NCI-H1417 (cell line): ENCODE measurements at places on chromosomes 5 and 9.

- no peak for DNase-seq
These were observed 219.0 kb downstream of the ADAMTSL1 start for GRCh38 chr9:18692962-18693361.

DNA sequence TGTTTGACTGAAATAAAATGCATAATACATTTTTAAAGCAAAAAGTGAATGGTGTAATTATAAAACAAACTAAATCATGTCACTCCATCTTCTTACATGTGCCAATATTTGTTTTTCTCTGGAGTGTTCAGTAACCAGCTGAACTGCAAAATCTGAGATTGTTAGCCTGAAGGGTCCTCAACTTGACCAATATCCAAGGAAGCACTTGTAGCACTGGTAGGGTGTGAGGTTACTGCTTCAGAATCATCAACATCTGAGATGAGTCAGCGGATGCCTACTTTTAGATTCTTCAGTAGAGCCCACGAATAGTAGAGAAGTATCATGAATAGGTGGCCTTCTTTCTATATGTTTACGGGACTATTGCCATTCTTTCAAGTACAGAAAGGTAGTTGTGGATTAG, 226.7 kb downstream of the TLE4 start:
- peak; percentile 2 for DNase-seq

GRCh38 chr5:112253478-112254250, 165.4 kb downstream of the EPB41L4A start:
- DNase-seq, result no peak

DNA sequence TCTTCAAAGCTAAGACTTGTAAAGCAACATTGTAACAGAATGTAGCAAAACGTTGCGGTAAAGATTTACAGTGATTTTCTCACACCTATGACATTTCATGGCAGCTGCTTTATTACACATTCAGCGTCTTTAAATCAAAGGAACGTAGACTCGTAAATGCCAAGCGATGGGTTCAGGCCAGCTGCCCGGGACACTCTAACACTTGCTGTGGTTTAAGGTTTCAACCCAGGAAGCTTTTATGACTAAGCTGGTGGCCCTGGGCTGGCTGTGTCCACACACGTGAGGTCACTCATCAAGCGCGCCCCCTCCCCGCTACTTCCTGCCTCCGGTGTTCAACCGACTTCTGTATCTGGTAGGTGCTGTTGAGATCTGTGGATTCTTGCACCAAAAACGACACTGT, 2.5 kb downstream of the SLC6A18 start:
- peak; percentile 39 for DNase-seq

DNA sequence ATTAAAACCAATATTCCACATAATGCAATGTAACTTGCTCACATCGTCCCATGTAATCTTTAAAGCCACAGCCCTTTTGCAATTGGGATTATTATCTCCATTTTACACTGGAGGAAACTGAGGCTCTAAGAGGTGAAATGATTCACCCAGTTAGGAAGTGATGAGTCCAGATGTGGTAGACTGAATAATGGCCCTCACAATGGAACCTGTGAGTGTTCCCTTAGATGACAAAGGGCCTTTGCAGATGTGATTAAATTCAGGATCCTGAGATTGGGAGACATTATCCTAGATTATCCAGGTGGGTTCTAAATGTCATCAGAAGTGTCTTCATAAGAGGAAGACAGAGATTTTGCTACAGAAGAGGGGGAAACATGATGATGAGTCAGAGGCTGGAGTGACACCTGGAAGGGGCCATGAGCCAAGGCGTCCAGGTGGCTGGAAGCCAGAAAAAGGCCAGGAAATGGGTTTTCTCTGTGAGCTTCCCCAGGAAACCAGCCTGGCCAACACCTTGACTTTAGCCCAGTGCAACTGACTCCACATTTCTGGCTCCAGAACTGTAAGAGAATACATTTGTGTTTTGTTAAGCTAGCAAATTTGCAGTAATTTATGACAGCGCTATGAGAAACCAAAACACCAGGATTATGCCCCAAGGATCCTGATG, 139.1 kb downstream of the KCNIP1 start:
- no peak for DNase-seq

- peak; percentile 22 for DNase-seq
These were observed 4.1 kb downstream of the RPL7A start for GRCh38 chr9:133351908-133352634.

DNA sequence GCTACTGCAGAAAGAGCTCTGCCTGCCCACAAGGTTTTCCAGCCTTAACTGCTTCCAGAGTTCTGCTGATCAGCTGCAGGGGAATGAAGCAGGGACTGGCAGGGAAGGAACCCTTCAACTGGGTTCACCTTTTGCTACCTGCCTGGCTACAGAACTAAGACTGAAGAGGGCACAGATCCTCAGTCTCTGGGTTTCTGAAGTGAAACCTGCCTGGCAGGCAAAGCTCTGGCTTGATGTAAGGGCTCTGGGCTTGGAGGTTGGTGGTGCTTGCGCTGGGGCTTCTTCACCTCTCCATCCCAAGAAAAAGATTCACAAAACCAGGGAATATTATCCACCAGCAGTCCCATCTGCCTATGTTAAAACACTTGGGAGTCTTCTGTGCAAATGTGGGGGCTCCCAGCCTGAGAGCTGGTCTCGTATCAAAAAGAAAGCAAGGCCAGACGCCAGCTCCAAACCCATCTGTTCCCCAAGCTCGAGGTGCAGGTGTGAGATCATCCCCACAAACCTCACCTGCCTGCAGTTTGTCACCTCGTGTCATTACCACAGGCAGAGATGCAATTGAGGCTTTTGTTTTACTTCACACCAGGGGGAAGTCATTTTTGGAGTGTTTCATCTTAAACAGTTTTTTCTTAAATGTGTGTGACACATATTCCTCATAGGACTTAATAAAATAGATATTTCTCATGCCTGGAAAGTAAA, 58.3 kb downstream of the BNC2 start:
- DNase-seq, result no peak

DNA sequence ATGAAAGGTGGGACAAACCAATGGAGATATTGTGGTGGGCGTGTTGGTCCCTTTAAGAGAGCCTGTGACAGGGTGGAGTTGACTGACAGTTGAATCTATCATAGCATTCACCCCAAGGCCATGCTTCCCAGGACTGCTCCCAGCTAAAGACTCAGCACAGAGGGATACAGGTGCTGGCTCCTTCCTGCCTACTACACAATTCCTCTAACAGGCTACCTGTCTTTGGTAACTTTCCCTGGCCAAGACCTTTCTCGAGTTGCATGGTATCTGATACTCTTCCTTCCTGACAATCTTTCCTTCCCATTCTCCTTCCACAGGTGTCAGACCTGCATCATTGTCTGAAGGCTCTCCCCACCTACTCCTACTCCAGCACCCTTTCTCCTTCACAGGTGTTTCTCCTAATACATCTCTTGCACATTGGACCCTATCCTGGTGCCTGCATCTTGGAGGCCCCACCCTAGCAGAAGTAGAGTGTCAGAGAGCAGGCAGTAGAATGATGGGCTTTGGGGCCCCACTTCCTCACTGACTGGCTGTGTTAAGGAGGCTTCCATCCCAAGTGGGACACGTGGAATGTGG, 120.7 kb upstream of the ALDH1B1 start:
- DNase-seq, result no peak

DNA sequence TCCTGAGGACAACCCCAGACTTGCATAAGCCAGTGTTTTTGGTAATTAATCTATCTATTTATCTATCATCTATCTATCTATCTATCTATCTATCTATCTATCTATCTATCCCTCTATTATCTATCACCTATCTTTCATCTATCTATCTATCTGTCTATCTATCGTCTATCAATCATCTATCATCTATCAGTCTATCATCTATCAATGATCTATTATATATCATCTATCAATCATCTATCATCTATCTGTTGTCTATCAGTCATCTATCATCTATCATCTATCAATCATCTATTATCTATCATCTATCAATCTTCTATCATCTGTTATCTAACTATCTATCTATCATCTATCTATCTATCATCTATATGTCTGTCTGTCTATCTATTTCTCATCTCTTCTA, 85.5 kb downstream of the PTCH1 start:
- no peak for DNase-seq

GRCh38 chr9:107600060-107600573, 110.5 kb upstream of the KLF4 start:
- DNase-seq, result no peak

DNA sequence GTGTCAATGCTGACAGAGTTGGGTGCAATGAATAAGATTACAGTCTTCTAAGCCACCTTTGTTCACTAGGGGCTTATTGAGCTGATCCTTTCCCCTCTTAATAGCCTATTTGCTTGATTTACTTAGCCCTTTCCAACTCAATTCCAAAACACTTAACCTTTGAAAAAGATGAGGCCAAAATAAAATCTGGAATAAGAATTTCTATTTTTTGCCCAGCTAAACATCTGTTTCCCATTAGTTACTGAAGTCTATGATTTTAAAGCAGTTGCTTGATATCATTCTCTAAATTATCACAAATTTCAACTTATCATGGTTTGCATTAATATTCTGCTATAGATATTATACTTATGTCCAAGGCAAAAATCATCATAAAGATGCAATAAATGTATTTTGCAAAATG, 1272.0 kb upstream of the ACO1 start:
- no peak for DNase-seq

DNA sequence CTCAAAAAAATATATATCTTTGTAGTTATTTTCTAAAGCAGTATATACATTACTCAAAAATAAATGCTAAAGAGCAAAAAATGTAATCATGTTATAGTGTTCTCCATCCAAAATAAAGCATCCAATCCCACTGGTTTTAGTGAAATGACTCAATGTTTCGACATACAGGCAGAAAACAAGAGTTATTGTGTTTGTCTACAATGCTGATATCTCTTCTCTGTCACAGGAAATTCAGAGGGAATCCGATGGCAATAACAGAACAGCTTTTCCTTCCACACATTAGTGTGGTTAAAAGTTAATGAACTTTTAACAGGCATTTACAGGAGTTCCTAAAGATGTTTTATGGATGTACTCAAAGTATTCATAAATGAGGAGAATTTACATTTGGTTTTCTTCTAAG, 12.0 kb downstream of the TTC33 start:
- no peak for DNase-seq

DNA sequence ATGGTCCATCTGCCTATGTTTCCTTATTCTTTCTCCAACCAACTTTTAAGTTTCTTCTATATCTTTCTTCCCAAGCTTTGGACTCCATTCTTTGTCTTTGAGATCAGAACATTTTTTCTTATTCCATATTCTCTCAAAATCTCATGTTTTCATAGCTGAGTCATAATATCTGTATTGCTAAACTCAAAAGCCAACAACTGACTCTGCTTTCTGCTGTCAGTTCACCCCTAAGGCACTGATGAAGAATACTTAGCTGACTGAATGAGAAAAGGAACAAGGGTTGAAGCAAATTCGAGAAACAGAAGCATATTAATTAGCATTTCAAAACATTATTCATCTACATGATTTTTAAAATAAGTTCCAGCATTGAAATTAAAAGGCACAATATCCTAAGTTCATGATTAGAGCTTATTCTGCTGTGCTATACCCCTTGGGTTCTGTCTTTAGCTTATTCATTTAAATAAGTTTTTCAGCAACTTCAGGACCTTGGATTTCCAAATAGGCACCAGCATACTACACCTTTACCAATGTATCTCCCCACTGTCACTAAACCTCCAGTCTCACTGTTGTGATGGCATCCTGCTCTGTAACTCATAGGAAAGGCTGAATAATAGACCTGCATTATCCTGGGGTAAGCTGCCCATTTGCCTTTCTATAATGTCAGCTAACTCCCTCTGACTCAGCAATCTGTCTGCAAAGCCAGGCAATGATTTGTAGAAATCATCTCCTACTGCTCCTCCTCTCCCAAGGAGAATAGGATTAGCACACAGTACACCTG, 49.9 kb upstream of the C5orf46 start:
- DNase-seq, result no peak

DNA sequence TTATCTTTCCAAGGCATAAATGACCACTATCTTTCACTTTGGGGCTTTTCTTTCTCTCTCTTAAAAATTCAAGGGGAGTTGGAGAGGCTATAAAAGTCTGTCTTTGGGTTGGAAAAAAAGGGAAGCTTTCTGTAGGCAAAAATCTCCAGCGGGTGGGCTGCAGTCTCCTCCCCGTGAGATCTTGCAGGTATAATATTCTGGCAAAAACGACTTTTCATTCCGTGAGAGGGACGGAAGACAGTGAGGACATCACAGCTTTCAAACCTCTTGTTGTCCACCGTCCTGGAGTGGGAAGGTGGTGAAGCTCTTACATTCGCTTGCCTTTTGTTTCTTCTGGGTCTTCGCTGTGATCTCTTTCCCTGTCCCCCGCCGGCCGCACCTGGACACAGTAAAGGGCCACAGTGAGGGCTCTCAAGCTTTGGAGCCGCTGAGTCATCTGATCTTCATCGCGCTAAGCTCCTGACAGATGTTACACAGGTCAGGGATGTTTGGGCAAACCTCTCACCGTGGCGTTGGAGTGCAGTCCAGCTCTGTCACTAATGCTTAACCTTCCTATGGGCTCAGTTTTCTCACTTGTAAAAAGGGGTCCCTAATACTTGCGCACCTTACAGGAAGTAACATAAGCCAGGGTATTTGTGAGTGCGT, 61.9 kb upstream of the MEGF10 start:
- no peak for DNase-seq

DNA sequence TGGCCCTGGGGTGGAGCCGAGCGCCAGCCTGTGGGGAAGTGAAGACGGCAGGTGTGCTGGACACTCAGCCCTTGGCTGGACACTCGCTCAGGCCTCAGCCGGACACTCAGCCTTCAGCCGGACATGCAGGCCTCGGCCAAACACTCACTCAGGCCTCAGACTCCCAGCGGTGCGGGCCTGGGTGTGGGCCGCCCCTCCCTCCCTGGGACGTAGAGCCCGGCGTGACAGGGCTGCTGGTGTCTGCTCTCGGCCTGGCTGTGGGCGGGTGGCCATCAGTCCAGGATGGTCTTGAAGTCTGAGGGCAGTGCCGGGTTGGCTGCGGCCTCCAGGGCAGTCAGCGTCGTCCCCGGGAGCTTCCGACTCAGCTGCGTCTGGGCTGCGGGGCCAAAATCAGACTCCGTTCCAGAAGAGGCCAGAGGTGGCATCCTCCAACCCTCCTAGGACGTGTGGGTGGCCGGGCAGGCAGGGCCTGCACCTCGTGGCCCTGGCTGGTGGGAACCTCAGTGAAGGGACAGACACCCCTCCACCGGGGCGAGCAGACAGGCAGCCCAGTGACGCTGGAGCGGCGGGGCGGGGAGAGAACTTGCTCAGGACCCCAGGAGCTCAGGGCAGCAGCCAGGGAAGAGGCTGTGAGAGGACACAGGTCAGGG, 28.4 kb downstream of the SLC6A18 start:
- no peak for DNase-seq

DNA sequence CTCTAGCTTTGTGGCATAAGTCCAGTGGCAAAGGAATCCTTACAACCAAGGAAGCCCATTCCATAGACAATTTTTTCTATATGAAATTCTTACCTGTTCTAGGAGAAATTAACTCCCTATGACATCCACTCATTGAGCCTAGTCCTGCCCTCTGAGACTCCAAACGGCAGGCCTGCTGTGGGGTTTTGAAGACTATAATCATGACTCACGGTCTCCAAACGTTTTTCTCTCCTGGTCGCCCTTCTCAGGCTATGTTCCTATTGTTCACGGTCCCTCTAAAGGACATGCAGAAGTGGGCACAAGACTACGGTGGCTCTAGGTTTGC, 611 bp downstream of the EXOSC3 start:
- no peak for DNase-seq

- no peak for DNase-seq
These were observed 569.5 kb upstream of the WWC1 start for GRCh38 chr5:167721926-167722440.
